ENCODE measurements at places on chromosomes 7 and 10. TPM values are rescaled to one million over a fixed set of nuclear protein-coding genes. Genes with fewer than 3 reads are reported as not detected.

- peaks cover 6% of the 10 kb centered on the region for H3K4me1 ChIP-seq
- H3K4me3 ChIP-seq: no peak overlapping the region
- no peak for DNase-seq
- no peak overlapping the region for H3K27ac ChIP-seq
- H3K27me3 ChIP-seq: peaks cover 5% of the 10 kb centered on the region
Observed at GRCh38 chr10:111117528-111118277, 40.9 kb downstream of the ADRA2A start.

GRCh38 chr7:47311891-47312290, 270.0 kb downstream of the TNS3 start:
- H3K4me3 ChIP-seq: no peak overlapping the region
- H3K4me1 ChIP-seq: peaks cover 4% of the 10 kb centered on the region
- H3K27me3 ChIP-seq: peaks cover 11% of the 10 kb centered on the region
- no peak for DNase-seq
- peaks cover 21% of the 10 kb centered on the region for H3K36me3 ChIP-seq
- no peak overlapping the region for H3K27ac ChIP-seq

ZNF248 gene
- polyA plus RNA-seq: 6.7 TPM

IL6 gene
- polyA plus RNA-seq: not detected
